ENCODE measurements at places on chromosomes 3 and 15.
A peak's percentile ranks its signal among the peaks of the same experiment; 100 is the strongest.

DNA sequence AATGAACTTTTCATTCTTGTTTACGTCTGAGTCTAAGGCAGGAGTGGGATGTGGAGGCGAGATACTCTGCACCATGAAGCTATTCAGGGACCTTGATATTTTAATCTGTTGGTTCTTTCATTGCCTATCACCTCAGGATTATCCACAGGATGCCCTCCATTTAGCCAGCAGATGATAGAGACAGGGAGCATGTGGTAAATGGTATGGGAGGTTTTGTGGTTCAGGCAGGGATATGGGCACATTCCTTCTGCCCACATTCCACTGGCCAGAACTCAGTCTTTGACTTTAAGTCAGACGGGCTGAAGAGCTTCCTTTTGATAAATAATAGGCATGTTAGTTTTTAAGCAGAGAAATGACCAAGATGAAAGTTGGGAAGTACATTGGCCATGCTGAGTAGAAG is 548.0 kb upstream of the CCDC54 start:
- DNase-seq = no peak

DNA sequence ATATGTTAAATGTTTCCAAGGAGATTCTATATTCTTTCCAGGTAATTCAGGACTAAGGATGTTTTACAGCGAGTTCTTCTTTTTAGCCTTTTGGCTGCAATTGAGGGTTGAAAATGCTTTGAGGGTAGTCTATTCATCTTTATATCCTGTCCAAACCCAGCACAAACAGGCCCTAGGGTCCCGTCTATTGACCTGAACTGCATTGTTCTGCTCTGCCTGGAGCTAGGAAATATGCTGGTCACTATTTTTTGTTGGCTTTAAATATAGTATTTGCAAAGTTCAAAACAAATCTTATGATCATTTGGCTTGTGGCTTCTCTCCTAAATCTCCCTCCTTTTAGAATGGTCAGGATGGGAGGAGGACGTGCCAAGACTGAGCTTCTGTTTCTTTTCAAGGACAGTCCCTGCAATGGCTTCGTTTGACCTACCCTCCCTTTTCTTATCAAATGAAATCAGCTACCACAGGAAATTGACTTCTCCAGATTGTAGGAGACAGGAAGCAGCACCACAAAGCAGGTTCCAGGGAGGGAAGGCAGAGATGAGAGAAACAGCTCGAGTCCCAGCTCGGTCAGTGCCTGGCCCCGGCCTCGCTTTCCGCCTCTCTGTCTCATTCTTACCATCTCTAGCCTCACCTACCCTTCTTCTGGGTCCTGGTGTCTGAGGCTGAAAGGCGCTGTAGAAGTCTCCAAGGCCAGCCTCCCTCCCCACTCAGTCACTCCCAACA is 27.6 kb upstream of the NRROS start:
- no peak for DNase-seq

GRCh38 chr15:20356444-20356910 is 185.1 kb downstream of the GOLGA6L6 start:
- DNase-seq = peak; percentile 72

DNA sequence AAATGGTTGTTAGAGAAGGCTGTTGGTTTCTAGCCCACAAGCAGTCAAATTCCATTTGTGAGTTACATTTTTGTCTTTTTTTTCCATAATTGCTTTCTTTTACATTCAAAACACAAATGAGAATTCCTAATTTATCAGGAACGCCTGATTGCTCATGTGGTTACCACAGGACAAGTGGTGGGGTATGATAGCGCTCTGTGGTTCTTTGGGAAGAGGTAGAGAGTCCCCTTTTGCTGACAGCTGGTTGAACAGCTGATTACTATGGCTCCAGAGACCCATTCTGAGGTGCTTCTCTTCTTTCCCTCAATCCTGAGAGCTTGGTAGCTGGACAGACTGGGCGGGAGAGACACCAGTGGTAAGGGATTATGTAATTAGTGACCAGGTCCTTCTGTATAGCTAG is 24.4 kb downstream of the CNOT10 start:
- no peak for DNase-seq

DNA sequence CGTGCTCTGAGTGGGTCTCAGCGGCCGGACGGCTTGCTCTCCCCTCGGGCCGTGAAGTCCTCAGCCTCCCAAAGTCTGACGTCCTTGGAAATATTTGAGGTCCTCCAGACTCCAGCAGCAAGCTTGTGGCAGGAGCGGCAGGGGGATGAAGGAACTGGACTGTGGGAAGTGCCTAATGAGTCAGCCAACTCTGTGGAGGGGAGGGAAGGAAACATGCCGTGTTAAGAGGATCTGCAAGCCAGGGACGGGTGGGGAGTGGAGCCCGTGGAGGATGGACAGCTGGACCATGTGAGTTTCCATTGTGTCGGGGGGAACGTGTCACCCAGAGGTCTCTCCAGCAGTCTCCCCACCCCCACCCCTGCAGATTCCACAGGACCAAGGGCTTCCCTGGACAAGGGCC is 39.4 kb upstream of the IDH2 start:
- DNase-seq = no peak

- DNase-seq = no peak
These were observed 1462.8 kb upstream of the GBE1 start for GRCh38 chr3:83224101-83224868.

GRCh38 chr15:61818801-61819200 is 241.4 kb downstream of the VPS13C start:
- no peak for DNase-seq

DNA sequence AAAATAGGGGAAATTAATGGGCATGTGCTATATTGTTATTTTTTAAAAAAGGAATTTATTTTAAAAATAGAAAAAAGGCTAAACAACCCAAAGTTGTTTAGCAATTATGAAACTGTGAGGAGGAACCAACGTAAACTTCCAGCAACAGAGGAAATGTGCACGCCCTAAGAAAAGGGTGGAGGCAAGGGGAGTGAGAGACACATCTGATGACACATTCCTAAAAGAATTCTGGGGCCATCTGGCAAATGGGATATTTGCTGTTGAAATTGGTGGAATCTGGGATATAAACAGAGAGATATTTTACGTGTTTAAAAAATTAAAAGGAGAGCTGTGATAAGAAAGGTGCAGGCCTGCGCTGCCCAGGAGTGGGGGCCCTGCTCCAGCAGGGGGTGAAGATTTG is 50.8 kb upstream of the MUC13 start:
- DNase-seq = no peak

- no peak for DNase-seq
These were observed 61.6 kb downstream of the DPH6 start for GRCh38 chr15:35484231-35484945.

DNA sequence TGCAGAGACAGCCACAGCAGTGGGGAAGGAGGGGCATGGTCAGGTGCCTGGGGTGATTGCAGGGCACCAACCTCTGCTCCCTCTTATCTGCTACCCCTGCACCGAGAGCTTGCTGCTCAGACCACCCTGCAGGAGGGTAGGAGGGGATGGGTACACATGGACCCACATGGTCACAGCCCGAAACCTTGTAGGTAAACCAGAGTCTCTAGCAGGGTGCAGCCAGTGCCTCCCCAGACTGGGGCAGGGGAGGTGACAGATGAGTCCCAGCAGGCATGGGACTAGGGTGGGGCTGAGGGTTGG is 49.2 kb downstream of the FAH start:
- DNase-seq = no peak

- DNase-seq = no peak
These were observed 257.2 kb downstream of the RBMS3 start for GRCh38 chr3:29537889-29538609.

GRCh38 chr3:32453346-32453745 is 49.3 kb downstream of the CMTM6 start:
- DNase-seq = no peak

- no peak for DNase-seq
These were observed 206.2 kb downstream of the IL20RB start for GRCh38 chr3:137163958-137164357.

Measured in stimulated activated CD8-positive, alpha-beta memory T cell treated with anti-CD3 and anti-CD28 coated beads, Interleukin-4, amount 100 ng/mL, for 1 hour (primary cell).